Right lung (tissue), 10 donors: ENCODE measurements at places on chromosomes 7 and 10.
A peak's percentile ranks its signal among the peaks of the same experiment; 100 is the strongest.

DNA sequence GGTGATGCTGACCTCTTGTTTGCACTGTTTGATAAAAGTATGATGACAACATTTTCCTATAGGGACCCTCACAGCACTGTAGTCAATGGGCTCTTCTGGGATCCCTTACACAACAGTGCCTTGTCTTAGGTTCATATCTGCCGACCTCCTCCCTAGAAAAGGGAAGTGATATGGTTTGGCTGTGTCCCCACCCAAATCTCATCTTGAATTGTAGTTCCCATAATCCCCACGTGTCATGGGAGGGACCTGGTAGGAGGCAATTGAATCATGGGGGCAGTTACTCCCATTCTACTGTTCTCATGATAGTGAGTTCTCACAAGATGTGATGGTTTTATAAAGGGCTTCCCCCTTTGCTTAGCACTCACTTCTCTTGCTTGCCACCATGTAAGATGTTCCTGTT lies 23.1 kb downstream of the ZC3HAV1 start:
- no peak for DNase-seq

DNA sequence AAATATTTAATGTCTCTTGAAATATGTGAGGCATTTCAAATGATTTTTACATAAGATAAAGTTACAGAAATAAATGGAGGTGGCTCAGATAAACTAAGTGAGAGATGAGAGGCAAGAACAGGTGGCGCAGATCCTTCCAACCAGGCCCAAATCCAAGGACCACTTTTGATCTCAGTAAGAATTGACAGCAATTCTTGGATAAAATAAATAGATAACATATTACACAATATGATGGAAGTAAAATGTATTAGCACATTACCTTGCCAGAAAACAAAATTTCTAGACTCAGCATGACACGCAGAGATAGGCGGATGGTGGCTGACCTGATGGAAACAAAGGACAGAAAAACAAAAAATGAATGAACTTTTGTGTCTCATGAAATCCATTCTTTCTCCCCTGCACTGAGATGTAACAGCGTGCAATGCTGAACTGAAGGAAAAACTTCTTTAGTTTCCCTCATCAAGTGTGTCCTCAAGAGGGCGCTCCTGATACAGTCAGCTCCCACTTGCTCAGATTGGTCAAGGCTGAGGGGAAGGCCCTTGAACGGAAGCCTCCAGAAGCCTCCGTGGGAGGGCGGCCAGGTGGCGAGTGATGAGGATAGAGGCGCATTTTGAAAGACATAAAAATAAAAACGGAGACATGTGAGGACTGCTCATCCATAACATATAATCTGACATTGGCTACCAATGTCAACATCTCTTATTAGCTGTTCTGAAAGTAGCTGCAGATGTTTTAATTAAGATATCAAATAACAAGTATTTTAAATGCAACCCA lies 62.8 kb upstream of the GSDME start:
- DNase-seq: peak; percentile 85

DNA sequence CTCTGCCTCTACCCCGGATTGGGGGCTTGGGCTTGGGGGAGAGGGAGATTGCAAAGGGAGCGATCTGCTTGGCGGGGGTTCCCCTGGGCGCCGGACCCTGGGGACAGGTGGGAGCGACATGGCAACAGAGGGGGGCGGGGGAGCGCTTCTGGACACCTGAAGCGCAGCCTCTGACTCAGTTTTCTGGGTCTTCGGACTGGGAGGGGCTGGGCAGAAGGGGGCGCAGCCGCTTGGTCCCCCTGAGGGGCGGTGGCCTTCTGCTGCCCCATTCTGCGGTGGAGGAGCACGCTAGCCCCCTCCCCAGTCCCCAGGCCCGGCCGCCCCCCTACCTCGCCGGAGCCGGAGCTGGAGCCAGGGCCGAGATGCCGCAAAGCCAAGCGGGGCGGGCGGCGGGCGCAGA lies 380 bp downstream of the NAT16 start:
- no peak for DNase-seq

- DNase-seq: no peak
These were observed 85.2 kb upstream of the GLCCI1 start for GRCh38 chr7:7883394-7883793.

DNA sequence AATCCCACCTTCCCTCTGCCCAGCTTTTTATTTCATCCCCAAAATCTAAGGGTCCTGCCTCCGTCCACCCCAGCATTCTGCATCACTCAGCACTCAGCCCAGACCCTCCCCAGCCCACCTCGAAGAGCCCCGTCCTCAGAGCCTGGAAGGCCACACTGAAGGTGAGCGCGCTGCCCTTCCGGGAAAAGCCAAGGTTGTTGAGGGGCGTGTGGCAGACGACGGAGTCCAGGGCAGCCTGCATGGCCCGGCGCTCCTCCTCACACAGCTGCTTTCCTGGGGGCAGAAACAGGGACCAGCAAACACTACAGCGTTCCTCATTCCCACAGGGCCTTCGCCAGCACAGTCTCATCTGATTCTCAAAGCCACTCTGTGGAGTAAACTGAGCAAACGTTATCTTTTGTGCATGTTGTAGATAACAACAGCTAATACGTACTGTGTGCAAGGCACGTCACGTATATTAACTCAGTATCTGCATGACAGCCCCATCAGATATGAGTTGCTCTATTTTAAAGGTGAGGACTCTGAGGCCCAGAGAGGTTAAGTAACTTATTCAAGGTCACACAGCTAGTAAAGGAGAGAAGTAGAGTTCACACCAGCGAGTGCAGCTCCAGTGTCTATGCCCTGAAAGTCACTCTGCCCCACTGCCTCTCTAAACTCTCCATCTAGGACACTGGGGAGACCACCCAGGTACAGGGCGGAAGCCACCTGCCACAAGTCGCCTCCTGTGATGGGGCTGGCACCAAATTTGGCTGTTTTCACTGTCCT lies 2.8 kb downstream of the TRAPPC14 start:
- DNase-seq: no peak

DNA sequence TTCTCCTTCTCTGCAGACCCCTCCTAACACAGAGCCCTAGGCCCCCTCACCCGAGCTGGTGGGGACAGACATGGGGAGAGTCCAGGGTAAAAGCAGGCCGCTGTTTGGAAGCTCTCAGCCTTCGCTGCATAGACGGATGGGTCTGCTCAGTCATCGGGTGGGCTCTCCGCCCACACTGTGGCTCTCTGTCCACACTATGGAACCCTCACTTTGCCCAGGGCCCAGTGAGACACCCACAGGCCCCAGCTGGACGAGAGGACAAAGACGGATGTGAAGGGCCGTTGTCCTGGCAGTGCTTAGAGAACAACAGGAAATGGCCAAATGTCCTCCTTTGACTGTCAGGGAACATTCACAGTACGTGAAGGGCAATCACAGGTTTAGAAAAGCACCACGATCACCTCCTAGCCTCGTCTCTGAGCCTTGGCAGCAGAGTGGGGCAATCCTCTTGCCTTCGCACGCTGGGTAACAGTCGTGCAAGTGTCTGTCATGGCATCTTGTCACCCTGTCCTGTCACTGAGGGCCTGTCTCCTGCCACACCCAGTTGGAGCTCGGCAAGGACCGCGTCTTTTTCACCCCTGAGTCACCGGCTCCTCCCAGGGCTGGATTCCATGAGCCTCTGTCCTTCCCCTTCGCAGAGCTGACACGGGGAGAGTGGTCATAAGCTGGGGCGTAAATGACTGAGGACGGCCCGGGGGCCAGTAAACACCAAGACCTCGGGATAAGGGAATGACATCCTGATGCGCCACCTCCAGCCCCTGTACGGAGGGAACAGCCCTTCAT lies 80.6 kb downstream of the PRKAG2 start:
- no peak for DNase-seq

DNA sequence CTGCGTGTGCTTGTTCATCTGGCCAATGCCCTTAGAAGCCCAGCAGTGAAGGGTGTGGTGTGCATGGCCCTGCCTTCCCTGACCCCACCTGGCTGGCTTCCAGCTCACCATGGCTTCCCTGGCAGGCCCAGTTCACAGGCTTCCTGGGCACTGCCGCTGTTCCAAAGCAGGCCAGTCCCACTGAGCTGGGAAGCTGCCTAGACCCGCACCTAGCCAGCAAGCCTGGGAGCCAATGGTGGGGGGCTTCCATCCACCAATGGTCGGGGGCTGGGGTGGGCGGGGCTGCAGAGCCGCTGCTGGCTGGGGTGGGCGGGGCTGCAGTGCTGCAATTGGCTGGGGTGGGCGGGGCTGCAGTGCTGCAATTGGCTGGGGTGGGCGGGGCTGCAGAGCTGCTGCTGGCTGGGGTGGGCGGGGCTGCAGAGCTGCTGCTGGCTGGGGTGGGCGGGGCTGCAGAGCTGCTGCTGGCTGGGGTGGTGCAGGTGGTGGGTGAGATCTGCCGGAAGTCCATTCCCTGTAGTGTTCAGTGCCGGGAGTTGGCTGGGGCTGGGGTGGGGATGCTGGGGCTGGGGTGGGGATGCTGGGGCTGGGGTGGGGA lies 12.4 kb downstream of the CALY start:
- DNase-seq: no peak

DNA sequence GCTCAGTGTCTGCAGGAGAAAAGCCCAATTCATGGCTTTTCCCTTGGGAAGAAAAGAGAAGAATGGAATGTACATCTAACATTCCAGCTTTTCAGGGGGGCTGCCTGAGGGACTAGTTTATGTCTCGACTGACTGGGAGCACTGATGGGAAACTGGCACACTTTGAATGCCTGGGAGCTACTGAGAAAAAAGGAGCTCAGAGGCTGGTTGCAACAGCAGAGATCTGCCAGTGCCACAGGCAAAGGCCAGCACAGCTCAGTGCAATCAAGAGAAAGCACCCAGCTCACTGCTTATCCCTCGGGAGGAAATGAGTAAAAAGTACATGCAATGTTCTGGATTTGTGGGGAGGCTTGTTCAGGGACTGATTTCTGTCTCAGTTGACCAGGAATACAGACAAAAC lies 226.2 kb downstream of the COBL start:
- DNase-seq: no peak

GRCh38 chr7:124152859-124153692 lies 120.2 kb upstream of the TMEM229A start:
- no peak for DNase-seq

DNA sequence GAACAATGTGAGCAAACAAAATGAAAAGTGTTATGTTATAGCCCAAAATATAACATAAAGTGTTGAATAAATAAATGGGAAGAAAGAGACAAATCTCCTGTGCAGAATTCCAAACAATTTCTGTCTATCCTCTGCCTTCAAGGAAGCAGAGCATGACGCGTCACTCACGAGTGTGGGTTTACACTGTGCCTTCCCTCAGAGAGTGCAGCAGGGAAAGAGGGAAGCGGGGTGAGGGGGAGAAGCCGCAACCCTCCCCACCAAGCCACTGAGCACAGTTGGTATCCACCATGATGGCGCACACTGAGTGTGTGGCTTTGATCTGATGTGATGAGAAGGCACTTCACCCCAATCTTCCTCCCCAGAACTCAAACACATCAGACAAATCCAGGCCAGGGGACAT lies 74.8 kb downstream of the PTPRN2 start:
- no peak for DNase-seq

DNA sequence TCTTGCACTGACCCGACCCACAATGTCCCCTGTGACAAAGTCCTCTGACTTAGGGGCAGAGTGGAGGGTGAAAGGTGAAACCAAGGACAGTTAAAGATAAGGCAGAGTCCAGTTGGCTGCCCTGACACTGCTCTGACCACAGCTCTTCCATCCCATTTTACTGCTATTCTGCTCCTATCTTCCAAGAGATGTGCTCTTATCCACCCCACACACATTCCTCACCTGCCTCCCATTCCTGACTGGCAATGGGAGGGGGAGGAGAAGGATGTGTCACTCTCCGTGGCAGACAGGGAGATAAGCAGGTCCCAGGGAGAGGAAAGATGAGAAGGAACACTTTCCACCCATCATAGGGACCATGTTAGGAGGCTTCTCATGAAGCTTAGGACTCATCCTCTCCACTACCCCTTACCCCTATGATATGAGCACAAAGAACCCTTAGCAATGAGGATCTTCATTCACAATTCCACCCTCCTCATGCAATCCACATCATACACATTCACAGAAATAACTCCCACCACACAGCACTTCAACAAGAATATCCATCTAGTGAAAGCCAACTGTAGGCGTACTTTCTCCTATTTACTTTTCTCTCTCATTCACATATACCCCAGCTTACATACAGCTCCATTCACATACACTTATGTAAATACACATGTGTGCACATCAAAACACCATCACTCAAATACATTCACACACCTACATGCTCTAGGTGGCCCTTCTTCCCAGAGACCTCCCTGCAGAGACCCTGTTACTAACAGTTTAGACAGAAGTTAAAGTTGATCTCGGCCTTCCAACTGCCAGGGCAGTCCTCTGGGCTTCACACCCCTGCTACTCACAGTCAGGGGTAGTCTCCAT lies 6.6 kb downstream of the SYNPO2L start:
- no peak for DNase-seq

GRCh38 chr7:28573651-28574301 lies 161.5 kb downstream of the CREB5 start:
- DNase-seq: no peak

DNA sequence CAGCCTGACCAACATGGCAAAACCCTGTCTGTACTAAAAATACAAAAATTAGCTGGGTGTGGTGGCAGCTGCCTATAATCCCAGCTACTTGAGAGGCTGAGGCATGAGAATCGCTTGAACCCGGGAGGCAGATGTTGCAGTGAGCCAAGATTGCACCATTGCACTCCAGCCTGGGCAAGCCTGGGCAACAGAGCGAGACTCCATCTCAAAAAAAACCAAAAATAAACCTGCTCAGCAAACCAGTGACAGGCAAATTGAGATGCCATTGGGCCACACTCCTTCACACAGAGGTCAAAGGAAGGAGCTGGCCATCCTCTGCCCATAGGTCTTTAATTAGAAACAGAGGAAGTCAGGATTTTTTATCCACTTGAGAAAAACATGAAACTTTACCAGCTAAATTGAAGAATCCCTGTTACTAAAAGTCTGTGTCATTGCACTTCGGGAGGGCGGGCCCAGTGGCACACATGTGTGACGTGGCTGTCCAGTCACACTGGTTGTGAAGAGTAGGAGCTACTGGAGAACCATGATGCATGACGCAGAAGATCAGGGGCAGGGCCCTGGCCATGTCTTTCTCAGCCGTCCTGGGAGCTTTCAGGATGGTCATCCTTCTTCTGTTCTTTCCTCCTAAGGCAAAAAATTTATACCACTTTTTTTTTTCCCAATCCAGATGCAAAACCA lies 118.3 kb upstream of the ZNF438 start:
- DNase-seq: no peak

DNA sequence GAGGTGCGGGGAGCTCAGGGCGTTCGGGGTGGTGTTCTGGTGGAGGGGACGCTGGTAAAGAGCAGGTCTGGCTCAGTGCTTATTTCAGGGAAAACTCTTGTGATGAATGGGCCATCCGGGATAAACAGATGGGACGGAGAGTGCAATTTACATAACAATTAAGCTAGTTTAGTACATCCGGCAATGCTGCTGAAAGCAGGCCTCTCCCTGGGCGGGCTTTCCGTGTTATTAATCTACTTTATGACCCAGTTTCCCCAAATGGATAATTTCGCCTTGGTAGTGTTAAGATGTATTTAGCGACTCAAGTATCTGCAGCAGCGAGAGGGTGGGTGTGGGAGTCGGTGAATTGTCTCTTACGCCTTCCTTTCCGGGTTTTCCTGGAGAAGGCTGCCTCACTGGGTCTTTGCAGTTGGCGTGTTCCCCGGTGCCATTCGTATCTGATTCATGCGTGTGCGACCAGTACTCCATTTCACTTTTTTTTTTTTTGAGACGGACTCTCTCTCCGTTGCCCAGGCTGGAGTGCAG lies 25.2 kb downstream of the FOXK1 start:
- DNase-seq: no peak
